ENCODE measurements at places on chromosomes 13 and 19.

DNA sequence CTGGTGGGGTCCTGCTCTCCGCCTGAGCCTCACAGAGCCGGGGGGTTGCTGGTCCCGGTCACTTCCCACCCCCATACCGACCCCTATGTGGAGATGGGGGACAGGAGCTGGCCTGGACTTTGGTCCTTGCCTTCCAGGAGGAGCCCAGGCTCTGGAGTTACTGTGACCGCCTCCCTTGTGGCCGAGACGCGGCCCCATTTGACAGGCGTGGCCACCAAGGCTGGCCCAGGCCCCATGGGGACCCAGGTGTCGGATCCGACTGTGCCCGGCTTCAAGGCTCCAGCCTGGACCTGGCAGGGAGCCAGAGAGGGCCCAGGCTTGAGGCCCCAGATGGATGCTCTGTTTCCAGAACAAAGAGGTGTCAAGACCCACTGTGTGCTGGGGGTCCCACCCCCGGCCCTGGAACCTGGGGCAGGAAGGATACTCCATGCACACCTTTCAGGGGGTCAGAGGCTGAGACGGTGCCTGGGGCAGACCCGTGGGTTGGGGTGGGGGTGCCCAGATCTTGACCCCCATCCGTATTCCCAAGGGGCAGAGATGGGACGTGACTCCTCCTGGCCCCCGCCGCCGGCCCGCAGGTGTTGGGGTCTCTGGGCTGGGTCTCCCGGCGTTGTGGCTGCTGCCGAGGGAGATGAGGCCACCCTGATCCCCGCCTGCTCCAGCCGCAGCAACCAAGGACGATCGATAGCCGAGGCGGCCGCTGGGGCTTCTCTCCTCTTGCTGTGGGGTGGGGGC lies 47.8 kb upstream of the TCF3 start:
- no peak for DNase-seq

GRCh38 chr13:89281331-89281730 lies 1610.2 kb downstream of the SLITRK5 start:
- no peak for DNase-seq

- no peak for DNase-seq
Observed at GRCh38 chr13:96082640-96083039, 7.3 kb upstream of the HS6ST3 start.

- no peak for DNase-seq
Observed at GRCh38 chr19:3055741-3056416, 6.4 kb downstream of the TLE5 start.

DNA sequence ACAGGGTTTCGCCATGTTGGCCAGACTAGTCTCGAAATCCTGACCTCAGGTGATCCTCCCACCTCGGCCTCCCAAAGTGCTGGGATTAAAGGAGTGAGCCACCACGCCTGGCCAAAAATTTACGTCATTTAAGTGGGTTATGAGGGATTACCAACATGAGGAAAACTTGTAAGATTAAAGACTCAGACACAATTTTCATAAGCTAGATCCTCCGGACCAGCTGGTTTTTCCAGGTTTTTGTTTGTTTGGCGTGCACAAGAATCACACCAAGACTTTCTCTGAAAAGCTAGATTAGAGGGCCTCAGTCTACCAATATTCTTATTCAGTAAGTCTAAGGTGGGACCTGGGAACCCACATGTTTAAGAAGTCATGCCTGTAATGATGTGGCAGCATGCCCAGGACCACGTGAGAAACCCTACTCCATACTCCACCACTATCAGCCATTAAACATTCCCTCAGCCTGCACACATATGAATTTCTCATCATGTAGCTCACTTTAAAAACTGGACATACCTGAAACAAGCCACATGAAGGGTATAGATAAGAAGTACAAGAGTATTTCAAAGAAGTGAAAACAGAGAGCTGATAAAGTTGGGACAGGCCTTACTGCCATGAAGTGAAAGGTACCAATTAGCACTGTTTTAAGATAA lies 25.7 kb downstream of the DIAPH3 start:
- no peak for DNase-seq

GRCh38 chr19:49564616-49565045 lies 15.7 kb downstream of the NOSIP start:
- no peak for DNase-seq

DNA sequence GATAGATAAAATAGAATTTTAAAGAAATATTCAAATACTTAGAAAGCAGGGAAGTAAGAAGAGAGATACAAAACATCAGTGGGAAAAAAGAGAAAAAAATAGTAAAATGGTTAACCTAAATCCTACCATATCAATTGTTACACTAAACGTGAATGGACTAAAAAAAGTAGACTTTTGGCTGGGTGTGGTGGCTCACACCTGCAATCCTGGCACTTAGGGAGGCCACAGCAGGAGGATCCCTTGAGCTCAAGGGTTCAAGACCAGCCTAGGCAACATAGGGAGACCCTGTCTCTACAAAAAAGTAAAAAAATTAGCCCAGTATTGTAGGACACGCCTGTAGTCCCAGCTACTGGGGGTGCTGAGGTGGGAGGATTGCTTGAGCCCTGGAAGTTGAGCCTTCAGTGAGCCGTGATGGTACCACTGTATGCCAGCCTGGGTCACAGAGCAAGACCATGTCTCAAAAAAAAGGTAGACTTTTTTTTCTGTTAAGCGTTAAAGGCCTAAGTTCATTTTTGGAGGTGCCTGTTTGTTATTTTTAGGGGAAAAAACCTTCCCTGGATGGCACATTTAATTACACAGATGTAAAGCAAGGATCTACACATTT lies 29.6 kb downstream of the KLF5 start:
- no peak for DNase-seq

DNA sequence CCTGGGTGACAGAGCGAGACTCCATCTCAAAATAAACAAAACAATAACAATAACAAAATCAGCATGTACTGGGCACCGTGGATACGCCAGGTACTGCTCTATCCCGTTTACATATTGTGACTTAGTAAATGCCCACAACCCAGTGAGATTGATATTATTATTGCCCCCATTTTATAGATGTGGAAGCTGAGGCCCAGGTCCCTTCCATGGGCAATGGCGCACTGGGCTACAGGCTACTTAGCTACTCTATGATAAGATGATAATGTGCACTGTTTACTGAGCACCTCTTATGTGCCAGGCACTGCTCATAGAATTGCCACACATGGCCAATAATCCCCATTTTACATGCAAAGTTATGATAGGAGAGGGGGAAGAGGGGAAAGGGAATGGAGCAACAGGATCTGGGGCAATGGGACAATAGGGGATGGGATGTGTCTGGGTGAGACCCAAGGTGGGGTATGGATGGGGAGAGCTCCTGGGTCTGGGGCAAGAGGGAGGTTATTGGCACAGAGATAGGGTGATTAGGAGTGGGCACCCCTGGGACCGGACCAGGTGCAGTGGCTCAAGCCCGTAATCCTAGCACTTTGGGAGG lies 5.4 kb downstream of the KCNN4 start:
- no peak for DNase-seq

DNA sequence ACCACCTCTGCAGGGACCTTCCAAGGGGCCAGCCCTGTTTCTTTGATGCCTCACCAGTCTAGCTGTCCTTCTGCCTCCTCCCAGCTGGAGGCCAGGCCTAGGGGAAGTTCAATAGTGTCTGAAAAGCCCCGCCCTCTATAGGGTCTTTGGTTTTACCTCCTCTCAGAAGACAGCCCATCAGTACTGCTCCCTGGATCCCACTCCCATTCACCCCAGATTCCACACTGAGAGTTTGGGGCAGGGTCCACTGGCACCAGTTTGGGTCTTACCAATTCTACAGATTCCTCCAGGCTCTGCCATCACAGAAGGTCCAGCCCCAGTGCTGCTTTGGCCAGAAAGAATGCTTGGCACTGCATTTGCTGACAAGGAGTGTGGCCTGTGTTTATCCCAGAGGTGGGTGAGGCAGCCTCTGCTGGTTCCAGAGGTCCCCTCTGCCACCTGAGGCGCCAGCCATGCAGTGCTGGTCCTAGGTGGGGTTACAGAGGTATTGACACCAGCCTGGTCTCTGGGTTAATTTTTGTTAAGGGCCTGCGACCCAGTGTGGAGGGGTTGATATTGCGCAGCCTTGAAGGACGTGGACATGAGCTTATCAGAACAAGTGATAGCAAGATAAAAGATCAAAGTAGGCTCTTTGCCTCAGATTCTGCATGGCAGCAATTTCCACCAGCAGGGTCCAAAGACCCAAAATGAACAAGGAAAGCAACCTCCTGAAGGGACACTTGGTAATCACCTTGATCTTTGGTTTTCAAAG lies 41.4 kb upstream of the IGSF23 start:
- no peak for DNase-seq

GRCh38 chr19:13920940-13921747 lies 15.1 kb downstream of the CC2D1A start:
- DNase-seq, result no peak
